Stimulated activated CD8-positive, alpha-beta memory T cell treated with anti-CD3 and anti-CD28 coated beads, Interleukin-2, amount 100 ng/mL, for 48 hours (primary cell): ENCODE measurements at places on chromosomes 5 and 9.

- DNase-seq, result no peak
Measured at GRCh38 chr5:86482008-86482407, 135.7 kb upstream of the COX7C start.

DNA sequence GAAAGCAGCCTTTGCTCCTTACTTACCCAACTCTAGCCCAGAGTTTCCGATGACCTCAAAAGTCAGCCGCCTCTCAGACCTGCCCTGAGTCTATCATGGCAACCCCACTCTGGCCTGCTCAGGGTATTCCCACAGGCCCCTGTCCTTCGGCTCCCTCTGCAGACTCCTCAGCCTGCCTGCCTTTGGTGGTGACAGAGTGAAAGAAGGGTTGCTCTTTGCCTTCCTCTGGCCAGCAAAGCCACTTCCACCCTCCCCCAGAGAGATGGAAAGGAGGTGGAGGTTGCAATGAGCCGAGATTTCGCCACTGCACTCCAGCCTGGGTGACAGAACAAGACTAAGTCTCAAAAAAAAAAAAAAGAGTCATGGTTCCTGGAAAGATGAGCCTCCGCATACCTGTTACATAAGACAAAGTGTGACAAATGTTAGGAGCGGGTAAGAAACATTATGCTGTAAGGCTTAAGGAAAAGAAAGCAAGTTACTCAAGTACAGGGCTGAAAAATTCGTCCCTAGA, 2.3 kb upstream of the SMIM33 start:
- DNase-seq, result no peak

DNA sequence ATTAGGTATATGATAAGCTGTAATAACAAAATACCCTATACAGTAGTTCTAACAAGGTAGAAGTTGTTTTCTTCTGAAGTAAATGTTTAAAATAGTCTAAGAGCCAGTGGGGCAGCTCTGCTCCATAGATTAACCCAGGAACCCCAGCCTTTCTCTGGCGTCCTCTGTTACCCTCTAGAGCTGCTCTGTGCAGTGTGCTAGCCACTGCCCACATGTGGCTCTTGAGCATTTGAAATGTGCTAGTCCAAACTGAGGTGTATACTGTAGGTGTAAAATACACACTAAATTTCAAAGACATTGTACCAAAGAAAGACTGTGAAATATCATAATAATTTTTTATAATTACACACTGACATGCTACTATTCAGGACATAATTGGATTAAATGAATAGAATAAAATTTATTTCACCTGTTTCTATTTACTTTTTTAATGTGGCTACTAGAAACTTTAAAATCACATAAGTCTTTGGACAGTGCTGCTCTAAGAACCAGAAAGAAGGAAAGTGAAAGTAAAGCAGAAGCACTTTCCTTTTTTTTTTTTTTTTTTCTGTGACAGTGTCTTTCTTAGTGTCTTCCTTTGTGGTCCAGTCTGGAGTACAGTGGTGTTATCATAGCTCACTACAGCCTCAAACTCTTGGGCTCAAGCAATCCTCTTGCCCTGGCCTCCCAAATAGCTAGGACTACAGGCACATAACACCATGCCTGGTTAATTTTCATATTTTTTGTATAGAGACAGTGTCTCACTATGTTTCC, 39.3 kb downstream of the RAI14 start:
- DNase-seq, result no peak

DNA sequence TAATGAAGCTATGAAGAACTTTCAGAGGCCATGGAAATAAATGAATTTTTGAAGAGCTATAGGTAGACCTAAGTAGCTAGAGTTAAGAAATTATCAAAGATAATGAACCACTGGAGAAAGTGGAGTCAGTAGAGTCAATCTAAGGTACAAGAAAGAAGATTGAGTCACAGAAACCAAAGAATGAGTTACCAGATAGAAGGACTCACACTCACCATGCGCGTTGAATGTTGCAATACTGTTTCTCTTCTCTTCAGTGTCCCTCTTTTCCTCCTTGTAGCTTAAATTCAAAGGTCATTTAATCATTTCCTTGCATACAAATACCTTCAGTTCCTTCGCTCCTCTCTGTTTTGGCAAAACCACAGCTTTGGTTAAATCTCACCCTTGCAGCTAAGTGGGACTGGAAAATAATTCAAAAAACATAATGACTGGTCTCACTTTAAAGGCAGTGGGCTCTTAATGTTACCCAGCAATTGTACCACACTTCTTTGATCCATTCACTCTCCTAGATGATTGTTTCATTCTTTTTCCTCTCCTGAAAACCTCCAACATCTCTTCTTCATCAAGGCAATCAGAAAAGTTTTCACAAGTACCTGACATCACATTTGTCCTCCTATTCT, 58.3 kb downstream of the NIPBL start:
- no peak for DNase-seq

DNA sequence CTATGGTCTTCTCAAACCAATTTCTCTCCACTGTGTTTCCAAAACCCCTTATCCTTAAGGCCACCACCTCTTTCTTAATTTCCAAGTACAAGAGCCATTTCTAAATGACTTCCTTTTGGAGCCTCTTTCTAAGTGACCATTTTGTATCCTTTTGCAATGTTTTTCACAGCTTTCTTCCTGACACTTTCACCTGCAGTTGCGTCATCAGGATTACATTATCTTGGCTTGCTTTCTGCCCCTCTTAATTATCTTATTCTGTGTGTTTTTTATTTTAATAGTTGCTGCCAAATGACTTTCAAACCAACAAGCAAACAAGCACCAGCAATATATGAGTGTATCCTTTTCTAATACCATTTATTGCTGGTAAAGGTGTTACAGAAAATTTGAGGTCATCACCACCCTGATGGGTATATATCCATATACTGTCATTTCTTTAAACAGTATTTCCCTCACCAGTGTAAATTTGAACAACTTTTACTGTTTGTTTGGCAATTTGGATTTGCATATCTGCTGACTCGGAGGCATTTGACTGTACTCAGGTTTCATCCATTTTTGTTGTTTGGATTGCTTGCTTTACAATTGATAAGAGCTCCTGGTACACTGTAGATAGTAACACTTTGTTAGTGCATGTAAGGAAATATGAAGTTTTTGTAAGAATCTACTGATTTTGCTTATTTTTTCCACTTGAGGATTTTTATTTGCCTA, 5.4 kb upstream of the ANXA1 start:
- no peak for DNase-seq
